NCI-H2081 treated with DMSO at 0.1 percent for 48 hours (cell line): ENCODE measurements at places on chromosomes 16 and 17.

DNA sequence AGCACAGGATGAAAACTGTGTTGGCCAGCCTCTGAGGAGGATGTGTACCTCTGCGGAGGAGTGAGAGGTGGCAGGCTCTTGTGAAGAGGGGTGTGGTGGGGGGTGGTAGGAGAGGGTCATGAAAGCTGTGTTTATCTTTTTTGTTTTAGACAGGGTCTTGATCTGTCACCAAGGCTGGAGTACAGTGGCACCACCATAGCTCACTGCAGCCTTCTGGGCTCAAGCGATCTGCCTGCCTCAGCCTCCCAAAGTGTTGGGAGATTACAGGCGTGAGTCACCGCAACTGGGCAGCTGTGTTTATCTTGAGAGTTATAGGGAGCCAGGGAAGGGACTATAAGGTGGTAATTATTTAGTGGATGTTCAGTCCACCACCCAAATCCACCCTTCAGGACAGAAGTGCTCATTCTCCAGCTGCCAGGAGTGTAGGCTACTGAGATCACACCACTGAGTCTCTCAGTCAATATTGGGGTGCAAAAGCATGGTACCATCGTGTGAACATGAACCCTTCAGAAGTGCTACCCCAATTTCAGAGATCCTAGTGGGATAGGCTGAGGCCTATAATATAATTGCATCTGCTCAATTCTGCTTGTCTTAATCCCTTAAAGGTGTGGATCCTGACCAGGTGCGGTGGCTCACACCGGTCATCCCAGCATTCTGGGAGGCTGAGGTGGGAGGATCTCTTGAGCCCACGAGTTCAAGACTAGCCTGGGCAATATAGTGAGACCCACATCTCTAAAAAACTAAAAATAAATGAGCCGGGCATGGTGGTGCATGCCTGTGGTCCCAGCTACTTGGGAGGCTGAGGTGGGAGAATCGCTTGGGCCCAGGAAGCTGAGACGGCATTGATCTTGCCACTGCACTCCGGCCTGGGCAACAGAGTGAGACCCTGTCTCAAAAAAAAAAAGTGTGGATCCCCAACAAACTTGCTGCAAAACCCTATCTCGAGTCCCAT lies 788 bp upstream of the EXOC3L1 start:
- no peak for DNase-seq

DNA sequence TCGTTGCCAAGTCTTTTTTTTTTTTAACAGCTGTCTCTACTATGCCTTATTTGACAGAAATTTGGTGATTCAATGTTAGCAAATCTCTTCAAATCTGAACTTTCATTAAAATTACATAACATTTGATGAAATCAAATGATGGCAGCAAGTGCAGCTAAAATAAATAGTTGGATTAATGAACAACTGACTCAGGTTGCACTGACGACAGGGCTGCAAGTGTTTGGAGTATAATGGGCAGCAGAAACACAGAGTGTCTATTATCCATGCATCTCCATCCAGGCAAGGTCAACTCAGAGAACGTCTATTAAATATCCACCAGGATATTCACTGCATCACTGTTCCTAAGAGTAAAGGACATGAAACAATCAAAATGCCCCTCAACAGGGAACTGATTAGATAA lies 109.8 kb downstream of the SLC39A11 start:
- no peak for DNase-seq

DNA sequence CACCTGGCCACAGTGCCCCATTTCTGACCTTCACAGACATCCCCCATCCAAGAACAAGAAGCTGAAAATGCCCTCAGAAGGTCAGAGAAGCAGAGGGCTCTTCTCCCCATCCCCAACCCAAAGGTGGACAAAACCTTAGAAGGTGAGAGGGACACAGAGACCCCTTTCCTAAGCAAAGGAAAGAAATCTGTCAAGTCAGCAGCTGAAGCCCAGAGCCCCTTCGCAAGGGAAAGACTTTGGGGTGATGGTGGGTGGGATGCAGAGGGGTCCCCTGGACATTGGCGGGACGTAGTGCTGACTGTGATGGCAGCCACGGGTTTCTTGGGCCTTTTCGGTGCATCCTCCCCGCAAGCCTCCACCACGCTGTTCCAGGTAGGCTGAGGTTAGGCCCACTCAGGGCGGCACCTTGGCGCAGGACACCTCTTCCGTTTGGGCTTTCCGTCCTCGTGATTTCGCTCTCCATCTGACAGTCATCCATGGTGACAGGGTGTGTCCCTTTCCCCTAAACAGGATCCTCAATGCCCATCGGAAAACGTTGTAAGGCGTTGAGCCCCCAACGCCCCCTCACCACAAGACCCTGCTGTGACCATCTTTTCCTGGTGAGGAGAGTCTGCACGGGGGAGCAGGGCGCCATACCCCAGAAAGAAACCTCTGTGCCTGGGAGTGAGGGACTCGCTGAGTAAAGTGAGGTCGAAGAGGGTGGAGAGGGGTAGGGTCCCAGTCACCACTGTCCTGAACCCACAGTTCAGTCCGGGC lies 10.7 kb upstream of the GSDMA start:
- DNase-seq: no peak

- no peak for DNase-seq
Observed at GRCh38 chr17:16327018-16327417, 26.3 kb downstream of the CENPV start.

DNA sequence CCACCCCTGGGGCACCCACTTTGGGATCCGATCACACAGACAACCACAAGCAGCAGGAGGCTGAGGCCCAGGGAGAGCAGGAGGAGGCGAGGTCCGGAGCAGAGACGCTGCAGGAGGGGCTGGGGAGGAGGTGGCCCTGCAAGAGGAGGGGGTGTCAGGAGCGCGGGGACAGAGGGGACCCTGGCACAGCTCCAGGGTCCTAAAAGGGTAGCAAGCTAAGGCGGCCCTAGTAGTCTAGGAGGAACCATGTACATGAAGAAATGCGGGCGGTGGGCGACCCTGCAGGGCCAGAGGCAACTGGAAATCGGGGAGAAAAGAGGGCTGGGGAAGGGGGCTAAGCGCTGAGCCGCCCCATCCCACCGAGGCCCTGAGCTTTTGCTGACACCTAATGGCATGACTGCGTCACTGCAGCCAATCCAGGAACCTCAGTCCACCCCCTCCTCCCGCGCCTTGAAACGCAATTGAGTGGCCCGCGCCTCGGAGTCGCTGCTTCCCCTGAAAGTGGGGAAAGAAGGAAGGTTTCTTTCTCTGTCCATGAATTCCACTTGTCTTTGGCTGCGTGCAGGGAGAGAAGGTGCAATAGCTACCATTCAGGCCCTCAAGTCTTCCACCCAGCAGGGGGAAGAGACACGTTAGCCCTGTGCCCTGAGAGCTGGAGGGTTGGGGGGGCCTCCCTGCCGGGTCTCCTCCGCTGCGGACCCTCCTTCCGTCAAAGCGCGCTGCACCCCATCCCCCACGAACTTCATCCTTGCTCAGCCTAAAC lies 1.8 kb downstream of the ASGR1 start:
- DNase-seq: no peak

GRCh38 chr16:58018803-58019202 lies 6.8 kb upstream of the MMP15 start:
- no peak for DNase-seq

- DNase-seq: no peak
Observed at GRCh38 chr17:46823657-46824056, 5.2 kb upstream of the WNT3 start.

DNA sequence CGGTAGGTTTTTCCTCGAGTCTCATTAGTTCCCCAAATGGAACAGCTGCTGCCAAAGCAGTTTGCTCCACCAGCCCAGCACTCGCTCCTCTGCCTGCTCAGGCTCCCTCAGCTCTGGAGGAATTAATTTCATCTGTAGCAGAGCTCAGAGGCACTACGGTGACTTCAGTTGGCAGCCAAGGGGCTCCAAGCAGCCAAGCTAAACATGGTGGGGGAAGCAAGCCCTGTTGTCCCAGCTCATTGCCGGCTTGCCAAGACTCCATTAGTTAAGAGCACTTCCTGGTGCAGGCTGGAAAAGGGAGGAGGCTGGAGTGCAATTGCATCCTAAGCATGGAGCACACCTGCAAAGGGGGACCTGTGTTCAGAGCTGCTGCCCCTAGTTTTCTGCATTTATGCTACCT lies 78.7 kb upstream of the GPRC5B start:
- DNase-seq: no peak

- DNase-seq: no peak
Observed at GRCh38 chr17:42414704-42415409, 8.2 kb downstream of the CAVIN1 start.

- no peak for DNase-seq
Observed at GRCh38 chr16:56930486-56931270, 1.3 kb upstream of the HERPUD1 start.

DNA sequence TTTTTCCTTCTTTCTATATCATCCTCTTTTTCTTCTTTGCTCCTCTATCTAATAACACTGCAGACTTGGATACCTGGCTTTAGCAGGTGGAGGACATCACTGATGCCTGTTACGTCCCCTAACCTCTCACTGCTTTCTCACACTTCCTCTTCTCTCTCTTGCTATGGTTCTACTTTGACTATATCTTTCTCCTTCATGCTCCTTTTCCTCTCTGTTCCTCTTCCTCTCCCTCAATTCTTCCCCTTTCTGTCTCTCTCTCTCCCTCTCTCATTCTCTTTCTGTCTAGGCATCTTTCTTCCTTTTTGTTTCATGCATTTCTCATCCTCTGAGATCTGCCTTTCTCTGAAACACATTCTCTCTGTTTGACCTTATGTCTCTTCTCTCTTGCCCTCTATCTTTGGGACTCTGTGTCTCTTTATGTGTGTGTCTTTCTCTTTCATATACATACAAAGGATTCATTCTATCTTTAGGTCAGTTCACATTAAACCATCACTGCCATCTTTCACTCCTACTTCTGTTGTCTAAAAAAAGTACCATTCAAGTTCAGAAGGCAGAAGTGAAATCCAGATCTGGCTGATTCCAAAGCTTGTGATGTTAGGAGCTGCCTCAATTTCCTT lies 353.7 kb downstream of the SHISA9 start:
- DNase-seq: no peak

- no peak for DNase-seq
Observed at GRCh38 chr16:3857189-3858043, 23.1 kb downstream of the CREBBP start.

DNA sequence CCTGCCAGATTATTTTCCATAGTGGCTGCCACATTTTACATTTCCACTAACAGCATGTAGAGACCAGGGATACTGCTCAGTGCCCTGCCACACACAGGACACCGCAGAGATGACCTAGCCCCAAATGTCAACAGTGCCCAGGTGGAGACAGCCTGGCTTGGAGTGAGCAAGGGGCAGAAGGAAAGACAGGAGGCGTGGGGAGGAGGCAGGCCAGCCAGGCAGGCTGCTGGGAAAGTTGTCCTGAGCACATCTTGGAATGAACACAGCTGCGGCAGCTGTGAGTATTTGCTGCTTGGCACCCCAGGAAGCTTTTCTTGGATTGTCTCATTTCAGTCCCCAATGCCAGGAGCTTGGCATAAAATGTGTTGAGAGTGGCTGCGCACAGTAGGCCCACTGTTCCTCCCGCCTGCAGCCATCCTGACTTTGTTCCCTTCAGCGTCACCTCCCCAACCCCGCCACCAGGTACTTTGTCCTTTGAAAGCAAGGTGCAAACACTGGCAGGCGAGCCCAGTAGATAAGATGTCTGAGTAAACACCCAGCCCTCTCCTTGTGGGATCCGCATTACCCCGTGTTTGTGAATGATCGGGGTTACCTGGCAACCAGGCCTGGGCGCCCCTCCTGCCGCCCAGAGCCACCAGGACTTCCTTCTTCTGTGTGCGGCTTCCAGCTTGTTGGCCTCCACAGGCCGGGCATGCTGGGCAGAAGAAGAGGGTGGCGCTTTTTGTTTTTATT lies 114.0 kb downstream of the CMIP start:
- DNase-seq: no peak

- DNase-seq: no peak
Observed at GRCh38 chr16:660459-661183, 7.3 kb upstream of the RHOT2 start.

DNA sequence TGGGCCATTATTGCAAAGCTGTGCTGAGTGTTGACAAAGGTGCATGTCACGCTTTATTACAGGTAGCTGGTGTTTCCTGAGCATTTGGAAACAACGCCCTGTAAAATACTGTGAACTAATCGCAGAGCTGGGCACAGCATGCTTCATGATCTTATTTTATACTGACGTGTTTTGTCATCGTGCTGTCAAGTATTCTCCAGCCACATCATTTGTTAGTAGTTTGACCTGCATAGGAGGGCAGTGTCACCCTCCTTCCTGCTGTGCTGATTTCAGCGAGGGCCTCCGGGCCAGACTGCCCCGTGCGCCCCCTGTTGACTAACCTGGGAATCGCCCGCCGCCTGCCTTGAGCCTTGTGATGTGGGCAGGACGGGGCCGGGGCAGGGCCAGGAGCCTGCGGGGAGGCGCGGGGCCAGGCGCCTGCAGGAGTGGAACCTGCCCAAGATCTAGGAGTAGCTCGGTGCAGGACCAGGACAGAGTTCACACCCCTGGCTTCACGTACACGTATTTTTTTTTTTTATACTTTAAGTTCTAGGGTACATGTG lies 820.7 kb downstream of the KCNJ18 start:
- no peak for DNase-seq
